AML-193 (cell line): ENCODE measurements at places on chromosomes 11 and 22.
A peak's percentile ranks its signal among the peaks of the same experiment; 100 is the strongest.

DNA sequence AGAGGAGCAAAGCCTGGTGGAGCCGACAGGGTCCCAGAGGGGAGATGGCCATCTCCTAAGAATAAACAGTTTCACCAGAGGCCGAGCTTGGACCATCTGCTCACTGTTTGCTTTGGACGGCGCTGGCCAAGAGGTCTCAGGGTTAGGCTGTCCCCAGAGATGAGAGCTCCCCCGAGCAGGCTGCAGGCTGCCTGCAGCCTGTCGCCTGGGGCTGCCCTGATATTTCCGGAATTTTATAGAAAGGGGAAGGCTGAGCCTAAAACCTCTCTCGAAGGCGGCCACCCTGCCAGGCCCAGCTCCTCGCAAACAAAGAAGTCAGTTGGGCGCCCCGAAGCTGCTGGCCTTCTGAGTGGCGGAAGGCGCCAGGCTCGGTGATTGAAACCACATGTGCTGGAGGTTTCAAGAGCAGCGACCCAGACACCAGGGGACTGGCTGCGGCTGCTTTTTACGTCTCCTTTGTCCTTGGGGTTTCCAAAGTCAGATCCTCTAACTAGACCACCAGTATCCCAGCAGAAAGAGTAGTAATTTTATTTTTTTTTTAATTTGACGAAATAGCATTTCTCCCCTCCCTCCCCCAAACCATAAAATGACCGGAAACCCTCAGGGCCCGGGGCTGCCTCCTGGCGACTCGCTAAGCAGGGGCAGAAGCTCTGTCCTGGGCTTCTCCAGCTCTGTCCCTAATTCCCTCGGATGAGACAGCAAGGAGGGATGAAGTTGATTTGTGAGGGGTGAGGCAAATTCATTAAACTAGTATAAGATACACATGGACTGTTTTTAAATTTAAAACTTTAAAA, 57.4 kb downstream of the CLMP start:
- DNase-seq, result no peak

GRCh38 chr11:125662689-125663088, 18.0 kb downstream of the ACRV1 start:
- DNase-seq, result no peak

DNA sequence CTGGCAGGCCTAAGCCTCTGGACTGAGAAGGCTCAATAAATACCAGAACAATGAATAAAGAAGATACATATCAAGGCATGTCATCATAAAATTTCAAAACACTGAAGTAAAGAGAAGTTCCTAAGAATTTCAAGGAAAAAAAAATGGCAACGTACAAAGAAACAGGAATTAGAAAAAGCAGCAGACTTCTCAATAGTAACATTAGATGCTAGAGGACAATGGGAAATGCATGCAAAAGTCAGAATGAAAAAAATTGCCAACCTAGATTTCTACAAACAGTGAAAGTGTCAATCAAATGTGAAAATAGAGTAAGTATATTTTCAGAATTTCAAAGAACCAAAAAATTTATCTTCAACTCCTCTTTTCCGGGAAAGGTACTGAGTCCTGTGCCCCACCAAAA, 125.0 kb downstream of the KCNC1 start:
- no peak for DNase-seq

GRCh38 chr22:45786726-45787125, 115.1 kb downstream of the ATXN10 start:
- no peak for DNase-seq

DNA sequence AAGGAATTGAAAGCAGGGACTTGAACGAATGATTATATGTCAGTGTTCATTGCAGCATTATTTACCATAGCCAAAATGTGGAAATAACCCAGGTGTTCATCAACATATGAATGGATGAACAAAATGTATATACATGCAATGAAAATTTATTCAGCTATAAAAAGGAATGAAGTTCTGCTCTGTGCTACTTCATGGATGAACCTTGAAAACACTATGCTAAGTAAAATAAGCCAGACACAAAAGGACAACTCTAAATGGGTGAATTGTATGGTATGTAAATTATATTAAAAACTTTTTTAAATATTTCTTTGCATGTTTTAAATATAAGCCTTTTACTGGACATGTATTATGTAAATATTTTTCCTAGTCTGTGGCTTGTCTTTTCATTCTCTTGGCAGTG, 107.0 kb downstream of the ME3 start:
- no peak for DNase-seq

DNA sequence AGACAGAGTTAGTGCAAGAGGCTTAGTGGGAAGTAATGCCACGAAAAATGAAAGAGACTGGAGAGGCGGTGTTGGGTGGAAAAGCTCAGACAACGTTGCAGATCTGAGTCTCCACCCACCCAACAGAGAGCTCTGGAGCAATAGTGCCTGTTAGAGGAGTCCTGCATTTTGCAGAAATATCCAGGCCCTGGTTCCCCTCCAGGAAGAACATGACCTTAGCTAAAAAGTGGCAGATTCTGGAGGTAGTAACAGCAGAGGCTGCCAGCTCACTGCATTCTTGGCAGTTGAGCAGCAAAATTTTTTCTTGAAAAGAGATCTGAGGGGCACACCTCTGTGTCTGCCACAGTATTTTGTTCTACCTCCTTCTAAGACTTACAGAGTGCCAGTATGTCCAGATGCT, 27.7 kb upstream of the BIRC3 start:
- no peak for DNase-seq

- DNase-seq, result no peak
Measured at GRCh38 chr11:111652184-111652583, 49.9 kb downstream of the SIK2 start.

- DNase-seq, result no peak
Measured at GRCh38 chr11:78031629-78032028, 8.6 kb upstream of the KCTD14 start.

DNA sequence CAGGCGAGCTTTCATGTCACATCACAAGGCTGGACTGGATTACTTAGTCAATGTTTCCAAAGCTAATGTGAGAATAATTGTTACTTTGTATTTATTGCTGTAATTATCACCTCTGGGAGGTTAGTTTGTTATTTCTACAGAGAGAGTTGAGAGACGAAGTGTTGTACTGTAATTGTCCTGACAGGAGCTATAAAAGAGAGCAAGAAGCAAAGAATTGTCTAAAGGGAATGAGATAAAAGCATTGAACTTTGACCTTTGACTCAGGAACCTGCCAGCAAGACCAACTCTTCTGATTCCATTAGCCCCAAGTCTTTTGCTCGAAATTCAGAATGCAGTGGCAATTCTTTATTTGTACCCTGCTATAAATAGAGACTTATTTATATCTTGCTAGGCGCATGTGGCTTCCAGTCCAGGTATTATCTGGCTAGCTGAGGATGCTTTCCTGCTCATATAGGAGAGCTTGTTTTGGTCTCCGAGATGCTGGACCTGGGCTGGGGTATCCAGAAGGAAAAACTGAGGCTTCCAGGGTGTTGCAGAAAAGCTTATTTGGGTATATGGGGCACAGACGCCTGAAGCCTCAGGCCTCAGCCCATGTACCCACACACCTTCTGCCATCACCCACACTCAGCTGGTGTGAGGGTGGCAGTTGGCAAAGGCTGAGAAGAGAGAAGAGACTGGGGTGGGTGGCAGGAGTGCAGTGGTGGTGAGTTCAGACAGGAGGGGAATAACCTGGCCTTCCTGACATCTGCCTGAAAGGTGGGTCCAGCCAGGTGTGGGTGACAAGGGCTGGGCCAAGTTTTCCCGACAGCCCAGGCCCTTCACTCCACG, 40.7 kb downstream of the SYT13 start:
- DNase-seq, result no peak

DNA sequence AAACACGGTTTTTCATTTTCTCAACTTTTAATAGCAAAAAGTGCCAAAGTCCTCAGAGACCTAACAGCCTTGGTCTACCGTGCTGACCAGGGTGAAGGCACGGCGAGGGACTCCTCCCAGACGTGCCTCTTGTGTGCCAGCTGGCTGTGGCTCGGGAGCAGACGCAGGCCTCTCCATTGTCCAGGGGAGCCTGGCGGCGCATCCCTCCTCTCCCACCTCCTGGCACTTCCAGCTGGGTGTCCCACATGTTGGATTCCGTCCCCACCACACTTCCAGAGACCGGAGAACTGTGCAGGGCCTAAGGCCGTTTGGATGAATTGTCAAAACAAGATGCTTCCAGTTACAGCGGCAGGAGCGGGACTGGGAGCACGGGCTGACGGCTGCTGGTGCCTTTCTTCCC, 11.6 kb downstream of the CDPF1 start:
- DNase-seq, result no peak

DNA sequence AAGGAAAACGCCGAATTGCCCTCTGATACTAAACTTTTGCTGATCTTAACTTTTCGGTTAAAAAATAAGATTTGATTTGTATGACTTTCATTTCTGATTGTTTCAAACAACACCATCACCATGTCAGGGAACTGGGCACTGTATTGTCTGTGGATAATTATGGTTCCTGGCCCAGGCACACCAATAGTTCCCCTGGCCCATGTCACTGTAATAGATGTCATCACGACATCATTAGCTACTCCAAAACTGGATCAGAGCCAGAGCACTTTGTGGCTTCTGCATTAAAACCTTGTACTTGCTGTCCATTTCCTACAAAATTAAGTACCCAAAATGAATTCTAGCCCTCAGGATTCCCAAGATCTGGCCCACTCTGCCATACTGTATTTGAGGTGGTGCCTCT, 119.5 kb upstream of the NARS2 start:
- DNase-seq, result no peak

GRCh38 chr11:102155676-102156075, 45.4 kb downstream of the YAP1 start:
- no peak for DNase-seq

DNA sequence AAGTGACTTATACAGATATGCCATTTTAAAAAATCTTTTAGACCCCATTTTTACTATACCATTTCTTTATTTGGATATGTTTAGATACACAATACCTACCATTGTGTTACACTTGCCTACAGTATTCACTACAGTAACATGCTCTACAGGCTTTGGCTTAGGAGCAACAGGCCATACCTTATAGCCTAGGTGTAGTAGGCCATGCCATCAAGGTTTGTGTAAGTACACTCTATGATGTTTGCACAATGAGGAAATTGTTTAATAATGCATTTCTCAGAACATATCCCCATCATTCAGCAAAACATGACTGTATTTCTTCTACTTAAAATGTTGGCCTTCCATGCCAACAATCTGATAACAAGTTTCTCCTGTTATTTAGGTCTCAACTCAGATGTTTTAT, 1559.5 kb upstream of the TENM4 start:
- no peak for DNase-seq

DNA sequence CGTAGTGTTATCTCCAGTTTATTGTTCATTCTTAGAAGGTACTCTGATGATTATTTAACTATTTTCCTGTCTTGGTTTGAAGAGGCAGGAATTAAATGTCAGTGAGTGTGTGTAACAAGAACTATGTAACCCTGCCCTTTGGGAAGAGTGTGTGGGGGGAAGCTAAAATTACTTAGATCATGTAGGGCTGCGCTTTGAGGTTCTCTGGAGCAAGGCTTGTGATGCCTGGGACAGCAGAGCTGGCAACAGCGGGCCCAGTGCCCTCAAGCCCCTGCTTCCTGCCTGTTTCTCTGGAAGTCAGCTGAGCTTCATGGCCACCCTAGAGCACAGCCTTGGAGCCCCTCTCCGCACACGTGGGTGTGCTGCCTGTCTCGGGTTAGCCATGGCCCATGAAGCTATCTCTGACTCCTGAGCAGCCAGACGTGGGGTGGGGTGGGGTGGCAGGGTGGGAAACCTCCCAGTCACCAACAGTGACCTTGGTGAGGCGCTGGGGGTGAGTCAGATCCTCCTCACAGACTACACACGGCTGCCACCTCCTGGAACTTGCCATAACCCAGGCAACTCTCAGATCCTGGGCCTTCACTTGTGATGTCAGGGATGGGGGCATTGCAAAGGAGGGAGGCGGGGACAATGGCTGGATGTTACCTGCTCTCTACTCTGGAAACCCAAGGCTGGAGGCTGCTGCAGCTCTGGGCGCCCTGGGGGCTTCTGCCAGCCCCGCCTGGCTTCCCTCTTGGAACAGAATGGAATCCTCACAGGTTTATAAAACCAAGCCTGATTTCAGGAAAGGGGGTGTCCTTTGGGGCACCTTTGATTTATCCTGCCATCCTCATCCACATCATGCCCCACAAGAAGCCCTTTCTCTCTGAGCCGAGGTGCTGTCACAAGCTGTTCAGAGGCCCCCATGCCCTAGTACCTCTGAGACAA, 88.6 kb downstream of the SNX19 start:
- DNase-seq, result peak; percentile 1

GRCh38 chr22:21923163-21923561, 29.5 kb downstream of the PPM1F start:
- no peak for DNase-seq

- no peak for DNase-seq
Measured at GRCh38 chr22:17266251-17266971, 47.2 kb upstream of the ADA2 start.

DNA sequence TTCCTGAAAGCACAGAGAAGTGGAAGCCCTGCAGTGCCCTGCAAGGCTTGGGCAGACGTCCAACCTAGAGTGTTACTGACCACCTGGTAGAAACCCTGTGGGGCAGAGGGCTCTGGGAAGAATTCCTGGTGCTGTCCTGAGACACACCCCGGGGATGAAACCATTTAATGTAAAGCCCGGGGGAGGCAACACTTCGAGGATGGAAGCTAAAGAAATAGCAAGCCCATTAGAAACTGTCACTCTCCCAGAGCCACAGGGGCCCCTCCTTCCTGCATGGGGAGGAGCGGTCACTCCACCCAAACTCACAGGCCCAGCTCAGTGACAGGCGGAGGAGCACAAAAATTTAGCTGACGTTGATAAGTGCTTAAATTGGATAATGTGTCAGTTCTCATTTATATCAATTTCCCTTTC, 57.6 kb downstream of the NRXN2 start:
- DNase-seq, result no peak

DNA sequence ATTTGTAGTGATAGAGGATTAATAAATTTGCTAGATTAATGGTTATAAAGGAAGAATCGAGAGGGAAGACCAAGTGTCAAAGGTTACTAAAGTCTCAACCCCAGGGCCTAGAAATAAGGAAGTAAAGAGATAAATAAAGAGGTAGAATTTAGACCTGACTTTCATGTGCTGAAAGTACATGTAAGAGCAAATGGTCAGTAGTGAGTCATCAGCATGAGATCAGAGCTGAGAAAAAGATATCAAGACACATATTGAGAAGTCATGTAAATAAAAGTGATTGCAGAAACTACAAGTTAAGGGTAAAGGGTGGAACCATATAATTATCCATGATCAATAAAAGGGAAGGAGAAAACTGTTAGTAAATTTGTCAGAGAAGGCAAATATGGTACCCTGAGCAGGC, 1.4 kb upstream of the OR8B8 start:
- no peak for DNase-seq
